NCI-H1417 (cell line): ENCODE measurements at places on chromosomes 16 and 17.

DNA sequence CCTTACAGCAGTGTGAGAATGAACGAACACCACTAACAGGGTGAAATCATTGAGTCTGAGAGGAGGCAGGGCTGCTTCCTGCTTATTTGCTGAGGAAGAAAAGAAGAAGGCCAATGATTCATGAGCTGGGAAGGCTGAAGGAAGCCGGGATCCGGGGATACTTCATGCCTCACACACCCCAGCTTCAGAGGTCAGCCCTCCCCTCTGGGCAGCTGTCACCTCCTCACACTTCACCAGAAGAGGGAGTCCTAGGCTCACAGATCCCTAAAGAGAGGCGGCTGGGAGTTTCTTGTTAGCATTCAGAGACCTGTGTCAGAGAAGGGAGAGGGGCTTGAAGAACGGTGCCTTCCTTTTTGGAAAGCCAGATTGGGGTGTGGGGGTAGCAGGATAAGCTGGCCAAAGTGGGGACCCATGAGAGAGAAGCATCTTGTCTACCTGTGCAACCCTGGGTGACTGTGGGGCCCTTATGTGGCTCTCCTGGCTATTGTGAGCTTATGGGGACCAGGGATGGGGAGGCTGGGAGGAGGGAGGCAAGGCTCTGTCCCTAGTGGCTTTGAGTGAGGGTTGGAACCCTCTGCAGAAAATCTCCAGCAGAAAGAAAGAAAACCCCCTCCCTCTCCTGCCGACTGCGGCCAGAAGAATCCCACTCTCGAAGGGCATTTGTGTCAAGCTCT is 94.6 kb downstream of the RGS9 start:
- DNase-seq: peak; percentile 79

- no peak for DNase-seq
Observed at GRCh38 chr17:47806026-47806912, 15.3 kb downstream of the OSBPL7 start.

- DNase-seq: no peak
Observed at GRCh38 chr17:6675201-6675825, 23.8 kb downstream of the C17orf100 start.

DNA sequence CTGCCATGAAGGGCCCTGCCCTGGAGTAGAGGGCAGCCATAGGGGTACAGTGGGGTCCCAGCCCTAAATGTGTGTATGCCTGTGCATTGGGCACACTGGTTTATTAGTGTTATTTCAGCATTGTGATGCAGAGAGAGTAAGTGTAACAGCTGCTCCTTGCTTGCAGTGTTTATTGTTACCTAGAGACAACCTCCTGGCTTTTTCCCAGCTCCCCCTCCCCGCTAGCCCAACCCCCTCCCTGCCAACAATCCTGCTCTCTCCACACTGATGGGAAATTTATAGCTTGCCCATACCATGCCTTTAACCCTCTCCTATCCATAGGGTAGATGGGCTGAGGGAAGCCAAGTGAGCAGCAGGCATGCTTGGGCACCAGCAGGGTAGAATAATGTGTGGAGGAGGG is 51.3 kb downstream of the NEUROD2 start:
- peak; percentile 77 for DNase-seq

DNA sequence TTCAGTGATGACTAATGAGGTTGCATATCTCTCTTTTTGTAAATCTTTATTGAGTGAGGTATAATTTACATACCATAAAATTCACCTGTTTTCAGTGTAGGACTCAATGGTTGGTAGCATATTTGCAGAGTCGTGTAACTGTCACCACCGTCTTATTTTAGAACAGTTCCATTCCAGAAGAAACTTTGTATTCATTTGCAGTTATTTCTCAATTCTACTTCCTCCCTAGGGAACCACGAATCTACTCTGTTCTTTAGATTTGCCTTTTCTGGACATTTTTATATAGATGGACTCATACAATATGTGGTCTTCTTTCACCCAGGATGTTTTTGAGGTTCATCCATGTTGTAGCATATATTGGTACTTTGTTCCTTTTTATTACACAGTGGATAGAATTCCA is 3.7 kb downstream of the FTO start:
- DNase-seq: no peak

GRCh38 chr17:80640366-80641084 is 95.9 kb downstream of the RPTOR start:
- DNase-seq: no peak

GRCh38 chr17:82237083-82237745 is 8.4 kb downstream of the SLC16A3 start:
- DNase-seq: no peak

- DNase-seq: no peak
Observed at GRCh38 chr17:80494547-80494946, 18.1 kb upstream of the NPTX1 start.

GRCh38 chr17:8126491-8127066 is 2.7 kb upstream of the HES7 start:
- peak; percentile 39 for DNase-seq

GRCh38 chr16:25297151-25297787 is 39.6 kb upstream of the ZKSCAN2 start:
- no peak for DNase-seq

- no peak for DNase-seq
Observed at GRCh38 chr16:80253741-80254140, 287.1 kb upstream of the DYNLRB2 start.
